Testis (tissue), 5 donors: ENCODE measurements at places on chromosomes 2 and 18. TPM values are rescaled to one million over a fixed set of nuclear protein-coding genes. Genes with fewer than 3 reads are reported as not detected.

DNA sequence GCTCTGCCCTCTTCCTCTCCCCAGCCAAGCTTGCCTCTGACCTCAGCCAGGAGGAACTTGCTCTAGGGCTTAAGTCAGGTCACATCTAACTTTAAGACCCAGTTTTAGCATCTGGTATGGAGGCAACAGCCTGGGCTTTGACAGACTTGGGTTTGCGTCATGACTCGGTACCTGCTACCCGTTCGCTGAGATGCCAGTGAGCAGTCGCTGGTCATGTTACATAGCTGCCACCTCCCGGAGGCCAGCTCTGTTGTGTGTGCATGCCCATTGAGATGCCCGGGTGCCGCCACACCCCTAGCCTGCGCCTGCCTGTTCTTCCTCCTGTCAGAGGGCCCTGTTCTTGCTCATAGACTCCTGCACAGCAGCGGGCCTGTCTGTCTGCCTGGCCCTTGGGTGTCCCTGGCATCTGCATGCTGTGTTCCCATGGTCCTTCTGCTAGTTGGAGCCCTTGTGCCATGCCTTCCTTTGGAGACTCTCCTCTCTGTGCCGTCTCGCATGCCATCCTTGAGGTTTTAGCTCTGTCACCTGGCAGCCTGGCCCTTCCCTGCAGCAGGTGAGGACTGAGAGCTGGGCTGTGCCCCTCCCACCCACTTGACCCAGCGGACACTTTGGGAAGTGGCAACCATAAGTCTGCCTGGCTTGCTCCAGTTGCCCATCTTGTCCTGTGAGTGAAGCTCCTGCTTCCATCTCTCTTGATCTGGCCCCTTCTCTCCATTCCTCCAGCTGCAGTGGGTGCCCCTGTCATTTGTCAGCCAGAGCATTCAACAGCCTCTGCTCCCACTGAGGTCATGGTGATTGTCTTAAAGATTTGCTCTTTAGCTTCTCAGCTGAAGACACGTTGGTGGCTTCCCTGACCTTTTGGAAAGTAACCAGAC is 24.9 kb downstream of the ASAP2 start:
- no peak for DNase-seq

- DNase-seq: no peak
Observed at GRCh38 chr18:58057291-58057965, 13.4 kb downstream of the NEDD4L start.

DNA sequence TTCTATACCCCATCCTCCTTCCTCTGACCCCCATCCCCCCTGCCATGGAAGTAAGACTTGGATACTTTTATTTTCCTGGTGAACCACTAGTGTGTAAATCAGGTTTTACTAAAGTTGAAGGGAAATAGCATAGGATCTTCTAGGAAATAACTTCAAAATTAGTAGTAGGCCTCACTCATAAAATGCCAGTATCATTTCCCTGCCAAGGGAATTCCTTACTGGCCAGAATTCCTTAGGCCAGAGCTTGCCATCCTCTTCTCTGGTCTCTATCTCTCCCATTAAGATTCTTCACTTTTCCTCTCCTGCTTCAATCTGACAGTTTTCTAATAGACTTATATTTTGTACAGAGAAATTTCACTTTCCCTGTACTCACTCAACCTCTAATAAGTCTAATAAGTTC is 322.8 kb upstream of the TANK start:
- no peak for DNase-seq

DNA sequence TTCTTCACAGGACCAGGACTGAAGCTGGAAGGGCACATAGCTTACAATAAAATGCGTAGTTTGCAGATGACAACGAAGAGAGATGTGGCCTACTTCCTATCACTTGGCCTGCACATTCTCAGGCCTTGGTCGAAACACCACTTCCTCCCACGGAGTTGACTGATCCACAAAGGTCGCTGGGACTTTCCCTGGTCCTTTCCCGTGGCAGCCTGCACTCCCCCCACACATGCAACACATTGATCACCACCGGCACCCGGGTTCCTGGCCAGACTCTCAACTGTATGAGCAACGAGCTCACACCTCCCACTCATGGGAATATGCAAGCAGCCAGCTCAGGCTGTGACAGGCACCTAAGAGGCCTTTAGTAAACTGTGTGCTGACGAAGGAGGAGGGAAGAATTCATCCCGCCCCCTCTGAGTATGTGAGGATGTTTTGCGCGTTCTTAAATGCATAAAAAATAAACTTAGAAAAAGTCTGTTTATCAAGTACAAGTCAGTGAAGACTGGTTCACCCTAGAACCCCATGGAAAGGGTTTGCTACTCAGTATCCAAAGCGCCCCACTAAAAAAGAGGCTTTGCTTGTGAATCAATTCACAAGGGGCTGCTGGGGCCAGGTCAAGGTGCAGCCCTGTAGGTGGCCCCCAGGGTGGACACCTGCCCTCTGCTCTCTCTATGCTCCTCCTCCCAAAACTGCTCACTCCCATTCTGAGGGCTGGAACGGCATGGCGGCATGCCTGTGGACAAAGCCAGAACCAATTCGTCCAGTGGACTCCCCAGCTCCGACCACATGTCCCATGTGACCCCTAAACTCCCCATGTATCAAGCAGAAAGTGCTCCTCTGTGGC is 154.3 kb downstream of the EIPR1 start:
- DNase-seq: peak; percentile 20

The LIPG gene
- total RNA-seq: 48.0 TPM

The ALKAL2 gene
- total RNA-seq: 29.6 TPM
